ENCODE measurements at places on chromosomes 16 and 17.

GRCh38 chr17:42358434-42358833, 29.8 kb downstream of the STAT3 start:
- no peak for DNase-seq

GRCh38 chr17:47877368-47878034, 18.5 kb upstream of the SP2 start:
- no peak for DNase-seq

DNA sequence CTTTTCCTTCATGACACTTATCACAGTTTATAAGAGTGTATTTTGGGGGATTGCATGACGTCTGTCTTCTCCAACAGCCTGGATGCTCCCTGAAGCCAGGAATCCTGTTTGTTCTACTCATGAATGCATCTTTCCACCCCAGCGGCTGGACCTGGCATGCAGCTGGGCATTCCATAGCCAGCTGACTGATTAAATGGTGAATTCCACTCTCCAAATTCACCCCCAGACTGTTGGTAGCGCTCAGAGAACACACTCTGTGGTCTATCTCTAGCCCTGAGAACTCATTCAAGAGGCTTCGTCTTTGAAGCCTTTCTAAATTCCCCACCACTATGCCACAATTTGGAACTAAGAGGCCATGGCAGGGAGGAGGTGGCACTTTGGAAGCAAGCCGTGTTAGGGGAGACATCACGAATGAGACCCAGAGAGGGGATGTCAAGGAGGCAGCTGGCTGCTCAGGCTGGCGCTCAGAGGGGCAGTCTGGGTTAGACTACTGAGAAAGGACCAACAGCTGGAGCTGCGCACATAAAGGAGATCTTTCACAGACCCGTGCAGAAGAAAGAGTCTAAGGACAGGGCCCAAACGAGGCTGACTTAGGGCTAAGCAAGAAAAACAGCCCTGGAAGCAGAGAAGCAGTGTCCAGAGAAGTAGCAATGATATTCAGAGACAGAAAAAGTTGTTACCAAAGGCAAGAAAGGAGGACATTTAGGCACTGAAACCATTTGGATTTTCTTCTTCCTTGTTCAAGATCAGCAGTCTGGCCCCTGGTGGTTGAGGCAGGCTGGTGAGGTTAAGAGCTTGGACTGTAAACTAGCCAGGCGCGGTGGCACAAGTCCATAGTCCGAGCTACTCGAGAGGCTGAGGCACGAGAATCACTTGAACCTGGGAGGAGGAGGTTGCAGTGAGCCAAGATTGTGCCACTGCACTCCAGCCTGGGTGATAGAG, 42.4 kb upstream of the ZNF629 start:
- DNase-seq, result no peak

DNA sequence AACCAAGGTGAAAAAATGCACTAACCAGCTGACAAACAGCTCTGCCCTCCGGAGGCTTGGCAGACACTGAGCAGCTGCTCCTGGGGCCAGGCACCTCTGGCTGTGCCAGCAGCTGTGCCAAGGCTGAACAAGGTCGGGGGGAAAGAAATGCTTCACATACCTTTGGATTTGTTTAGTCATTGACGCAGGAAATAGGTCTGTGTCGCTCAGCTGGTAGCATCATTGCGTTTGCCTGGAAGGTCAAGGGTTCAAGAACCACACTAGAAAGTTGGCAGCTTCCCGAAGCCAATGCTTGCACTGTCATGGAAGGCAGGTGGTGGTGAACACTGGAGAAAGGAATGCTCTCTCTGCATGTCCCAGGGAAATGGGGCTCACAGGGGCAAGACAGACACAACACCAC, 63.5 kb downstream of the PCTP start:
- no peak for DNase-seq

DNA sequence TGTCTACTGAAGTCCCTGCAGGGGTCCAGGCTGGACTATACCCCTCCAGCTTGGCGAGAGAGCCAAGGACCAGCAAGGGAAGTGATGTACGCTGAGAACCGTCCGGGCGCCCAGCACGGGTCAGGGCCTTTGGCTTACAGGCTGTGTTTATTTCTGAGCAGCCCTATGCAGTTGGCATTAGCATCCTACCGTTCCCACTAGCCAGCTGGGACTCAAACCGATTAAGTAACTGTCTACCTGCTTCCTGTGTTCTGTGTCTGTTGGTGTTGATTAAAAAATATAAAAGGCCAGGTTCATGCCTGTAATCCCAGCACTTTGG, 73.8 kb downstream of the CMIP start:
- no peak for DNase-seq

Data from activated gamma-delta T cell treated with anti-CD3 and anti-CD28 coated beads, Interleukin-2, amount 50 U/mL, for 16 hours (primary cell).